OCI-M1 (cell line): ENCODE measurements at places on chromosomes 5 and 9.

GRCh38 chr9:137311986-137312851 is 10.1 kb upstream of the NRARP start:
- DNase-seq: no peak

- DNase-seq: peak; percentile 63
Observed at GRCh38 chr5:40879163-40879942, 29.9 kb upstream of the C7 start.

- DNase-seq: no peak
Observed at GRCh38 chr9:98342098-98342819, 86.8 kb upstream of the TBC1D2 start.

- DNase-seq: no peak
Observed at GRCh38 chr5:33725806-33726205, 166.0 kb downstream of the ADAMTS12 start.

GRCh38 chr5:149358294-149358651 is 427 bp downstream of the PCYOX1L start:
- DNase-seq: peak; percentile 35

GRCh38 chr5:44332285-44332971 is 56.8 kb downstream of the FGF10 start:
- peak; percentile 81 for DNase-seq

DNA sequence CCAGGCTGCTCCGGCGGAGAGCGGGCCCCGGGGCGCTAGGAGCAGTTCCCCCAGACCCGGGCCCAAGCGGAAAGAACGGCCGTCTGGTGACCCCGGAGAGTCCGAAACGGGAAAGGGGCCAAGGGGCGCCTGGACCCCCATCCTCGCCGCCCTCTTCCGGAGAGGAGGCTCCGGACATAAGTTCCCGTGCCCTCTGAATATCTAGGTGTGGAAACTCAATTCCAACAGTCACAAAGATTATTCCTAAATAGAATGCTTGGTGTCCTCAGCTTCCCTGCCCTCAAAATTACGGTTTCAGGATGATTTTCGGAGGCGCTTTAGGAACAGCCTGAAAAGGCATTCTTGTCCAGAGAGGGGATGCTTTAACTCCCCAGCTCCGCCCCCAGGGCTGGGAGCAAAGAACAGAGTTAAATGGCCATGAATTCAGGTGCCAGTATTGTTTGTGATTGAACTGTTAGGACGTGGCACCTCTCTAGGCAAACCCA is 681 bp upstream of the LHFPL2 start:
- no peak for DNase-seq

- no peak for DNase-seq
Observed at GRCh38 chr5:96459313-96460121, 26.5 kb upstream of the PCSK1 start.

GRCh38 chr5:129904102-129904666 is at the start of gene CHSY3:
CHSY3 (plus strand) TSS chr5:129904465.
- peak; percentile 80 for DNase-seq

DNA sequence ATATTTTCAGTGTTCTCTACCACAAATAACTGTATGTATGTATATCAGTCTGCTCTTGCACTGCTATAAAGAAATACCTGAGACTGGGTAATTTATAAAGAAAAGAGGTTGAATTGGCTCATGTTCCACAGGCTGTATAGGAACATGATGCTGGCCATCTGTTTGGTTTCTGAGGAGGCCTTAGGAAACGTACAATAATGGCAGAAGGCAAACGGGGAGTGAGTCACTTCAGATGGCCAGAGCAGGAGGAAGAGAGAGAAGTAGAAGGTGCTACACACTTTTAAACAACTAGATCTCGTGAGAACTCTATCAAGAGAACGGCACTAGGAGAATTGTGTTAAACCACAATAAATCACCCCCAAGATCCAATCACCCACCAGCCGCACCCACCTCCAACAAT is 121.7 kb downstream of the ADAMTS6 start:
- DNase-seq: no peak

GRCh38 chr5:68480335-68480940 is 264.9 kb downstream of the PIK3R1 start:
- no peak for DNase-seq

- DNase-seq: no peak
Observed at GRCh38 chr5:137587919-137588318, 88.8 kb upstream of the SPOCK1 start.
